Gastroesophageal sphincter (tissue), 4 donors: ENCODE measurements at places on chromosomes 3 and 15.

GRCh38 chr3:194890091-194890490 is 204.4 kb downstream of the FAM43A start:
- ATAC-seq, result no peak

- ATAC-seq, result no peak
Measured at GRCh38 chr3:35064761-35065160, 574.6 kb upstream of the ARPP21 start.

GRCh38 chr15:89514596-89515406 is 18.4 kb upstream of the RHCG start:
- ATAC-seq, result no peak

- ATAC-seq, result no peak
Measured at GRCh38 chr3:110686701-110687100, 384.9 kb upstream of the NECTIN3 start.

DNA sequence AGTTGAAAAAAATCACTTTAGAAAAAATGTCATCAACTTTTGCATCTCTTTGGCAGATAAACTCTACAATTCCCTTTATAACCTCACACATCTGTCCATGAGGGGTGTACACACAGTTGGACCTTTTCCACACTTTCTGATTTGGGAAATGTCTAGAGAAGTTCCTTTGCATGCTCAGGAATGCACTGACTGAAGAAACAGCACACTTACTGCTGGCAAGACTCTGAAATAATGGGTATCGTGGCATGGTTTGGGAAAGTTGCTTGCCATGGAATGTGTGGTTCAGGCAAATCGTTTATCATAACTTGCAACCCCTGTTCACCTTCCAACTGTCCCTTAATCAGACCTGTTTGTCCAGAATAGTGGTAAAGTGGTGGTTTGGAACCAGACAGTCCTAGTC is 135.3 kb upstream of the TGFBR2 start:
- ATAC-seq, result no peak
